Activated T-cell treated with anti-CD3 and anti-CD28 coated beads, Interleukin-2, amount 50 U/mL, for 24 hours (primary cell): ENCODE measurements at places on chromosomes 11 and 22.

GRCh38 chr11:56782167-56782847, 33.8 kb upstream of the OR9G4 start:
- no peak for DNase-seq

DNA sequence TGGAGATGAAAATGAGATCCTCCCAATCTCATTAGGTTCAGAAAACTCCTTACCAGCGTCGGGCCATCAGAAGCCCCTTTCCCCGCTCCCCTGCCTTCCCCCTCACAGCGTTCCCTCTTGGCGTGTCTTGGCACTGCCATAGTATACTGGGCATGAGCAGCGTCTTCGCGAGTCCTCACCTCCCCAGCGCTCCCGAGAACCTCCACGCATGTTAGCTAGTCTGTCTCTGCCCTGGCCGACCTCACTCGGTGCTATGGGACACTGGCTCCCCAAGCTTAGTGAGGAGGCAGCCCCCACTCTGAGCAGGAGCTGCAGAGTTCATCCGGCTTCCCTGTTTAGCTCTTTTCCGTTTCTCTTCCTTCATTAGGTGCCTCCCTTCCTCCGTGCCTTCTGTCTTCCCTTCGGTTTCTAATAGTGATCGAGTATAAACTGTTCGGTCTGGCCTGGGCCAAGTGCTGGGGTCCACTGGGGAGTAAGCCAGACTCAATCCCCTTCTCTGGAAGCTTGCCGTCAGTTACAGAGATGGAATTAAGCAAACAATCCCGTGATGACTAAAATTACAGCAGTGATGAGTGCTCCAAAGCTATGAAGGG, 63.8 kb upstream of the OPCML start:
- no peak for DNase-seq

DNA sequence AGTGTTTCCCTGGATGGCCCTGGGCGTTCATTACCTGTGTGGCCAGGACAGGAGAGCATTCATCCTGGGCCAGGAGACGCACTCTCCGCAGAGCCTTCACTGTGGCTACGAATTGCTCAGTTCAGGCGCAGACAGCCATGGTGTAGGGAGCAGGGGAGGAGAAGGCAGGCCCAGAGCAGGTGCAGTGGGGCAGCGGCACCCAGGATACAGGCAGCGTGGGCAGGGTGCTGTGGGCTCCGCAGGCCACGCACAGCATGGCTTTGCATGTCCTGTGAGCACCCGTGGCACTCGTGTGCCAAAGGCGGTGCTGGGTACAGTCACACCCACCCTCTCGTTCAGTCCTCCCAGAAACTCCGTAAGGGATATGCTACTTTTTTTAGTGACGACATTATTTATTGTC, 124.2 kb upstream of the B3GAT1 start:
- DNase-seq, result peak; percentile 8

DNA sequence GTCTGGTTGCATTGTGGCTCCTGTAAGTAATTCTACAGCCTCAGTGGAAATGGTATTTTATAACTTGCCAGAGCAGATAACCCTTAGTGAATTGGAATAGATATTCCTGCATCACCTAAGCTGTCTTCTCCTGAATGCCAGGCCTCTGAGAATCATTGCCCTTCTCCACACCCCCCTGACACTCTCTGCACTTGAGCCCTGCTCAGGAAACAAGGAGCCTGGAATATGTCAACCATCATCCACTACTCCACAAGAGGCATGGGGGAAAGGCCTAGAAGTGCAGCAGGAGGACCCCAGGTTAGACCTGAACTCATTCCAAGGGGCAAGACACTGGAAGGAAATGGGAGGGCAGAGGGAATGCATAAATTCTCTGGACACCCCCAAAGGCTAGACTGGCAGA, 72.4 kb downstream of the DSCAML1 start:
- no peak for DNase-seq

GRCh38 chr11:2774173-2775082, 74.6 kb upstream of the KCNQ1OT1 start:
- DNase-seq, result peak; percentile 25

DNA sequence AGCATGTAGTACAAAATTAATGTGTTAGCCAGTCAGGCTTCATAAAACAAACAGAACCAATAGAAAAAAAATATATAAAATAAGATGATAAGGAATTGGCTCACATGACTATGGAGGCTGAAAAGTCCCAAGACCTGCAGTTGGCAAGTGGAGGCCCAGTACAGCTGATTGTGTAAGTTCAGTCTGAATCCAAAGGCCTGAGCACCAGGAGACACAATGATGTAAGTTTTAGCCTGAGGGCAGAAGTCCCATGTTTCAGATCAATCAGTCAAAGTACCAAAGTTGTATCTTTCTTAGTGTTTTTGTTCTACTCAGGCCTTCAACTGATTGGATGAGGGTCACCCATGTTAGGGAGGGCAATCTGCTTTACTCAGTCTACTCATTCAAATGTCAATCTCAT, 14.3 kb upstream of the OR10D3 start:
- DNase-seq, result no peak

- no peak for DNase-seq
These were observed 6.0 kb downstream of the PDXP start for GRCh38 chr22:37664249-37665101.

- DNase-seq, result no peak
These were observed 71.4 kb upstream of the B3GNT6 start for GRCh38 chr11:76962583-76963416.

GRCh38 chr11:115241899-115242298, 262.3 kb downstream of the CADM1 start:
- DNase-seq, result no peak

DNA sequence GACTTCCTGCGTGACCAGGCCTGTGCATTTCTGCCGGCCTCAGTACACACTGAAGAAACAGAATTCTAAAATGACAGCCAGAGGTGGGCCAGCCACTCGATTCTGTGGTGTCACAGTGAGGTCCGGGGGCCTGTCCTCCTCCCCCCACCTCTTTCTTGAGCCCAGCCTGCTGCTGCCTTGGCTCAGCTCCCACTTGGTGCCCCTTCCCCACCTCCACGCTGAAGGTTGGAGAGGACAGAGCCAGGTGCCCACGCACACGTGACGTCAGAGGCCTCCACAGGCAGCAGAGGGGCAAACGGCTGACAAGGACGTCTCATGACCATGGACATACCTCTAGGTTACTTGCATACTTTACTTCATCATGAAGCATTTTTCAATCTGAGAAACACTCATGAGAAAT, 78.0 kb upstream of the SHANK2 start:
- no peak for DNase-seq

DNA sequence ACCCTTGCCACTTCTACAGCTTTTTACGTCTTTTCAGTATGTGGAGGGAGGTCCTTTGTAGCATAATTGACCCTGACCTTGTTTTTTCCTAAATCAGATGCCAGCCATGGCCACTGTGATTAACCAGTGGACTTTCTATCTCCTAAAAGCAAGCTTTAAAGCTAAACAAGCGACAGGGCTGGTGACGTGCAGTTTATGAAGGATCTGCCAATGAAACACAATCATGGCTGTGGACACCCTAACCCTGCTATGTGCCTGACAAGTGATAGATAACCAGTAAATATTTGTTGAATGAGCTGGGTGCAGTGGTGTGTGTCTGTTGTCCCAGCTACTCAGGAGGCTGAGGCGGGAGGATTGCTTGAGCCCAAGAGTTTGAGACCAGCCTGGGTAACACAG, 64.2 kb downstream of the LIF start:
- DNase-seq, result no peak

- DNase-seq, result no peak
These were observed 7.9 kb downstream of the KDM2A start for GRCh38 chr11:67126986-67127385.

DNA sequence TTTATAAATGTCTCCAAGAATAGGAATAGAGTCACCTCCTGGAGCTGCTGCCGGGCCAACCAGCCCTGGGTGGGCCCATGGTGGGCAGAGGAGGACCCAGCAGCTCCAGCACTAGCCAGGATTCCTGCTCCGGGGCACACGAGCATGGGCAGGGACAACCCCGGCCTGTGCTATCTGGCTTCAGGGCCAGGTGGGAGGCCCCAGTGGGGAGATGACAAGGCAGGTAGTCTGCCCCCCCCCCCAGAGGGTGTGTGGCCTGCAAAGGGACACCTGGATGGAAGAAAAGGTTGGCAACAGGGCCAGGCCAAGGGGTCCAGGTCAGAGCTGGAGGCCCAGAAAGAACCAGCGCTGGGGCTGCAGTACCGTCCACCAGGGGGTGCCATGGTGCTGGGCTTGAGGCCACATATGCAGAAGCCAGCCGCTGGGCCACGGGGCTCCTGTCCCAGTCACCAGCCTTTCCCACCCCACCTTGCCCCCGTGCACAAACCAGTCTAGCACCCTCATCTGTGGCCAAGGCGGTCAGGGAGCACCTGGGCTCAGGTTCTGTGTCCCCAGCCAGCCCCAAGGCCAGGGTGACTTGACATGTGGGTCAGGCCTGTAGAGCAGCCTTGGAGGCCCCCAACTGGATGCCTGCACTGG, 3.4 kb downstream of the TSPAN32 start:
- DNase-seq, result peak; percentile 91

DNA sequence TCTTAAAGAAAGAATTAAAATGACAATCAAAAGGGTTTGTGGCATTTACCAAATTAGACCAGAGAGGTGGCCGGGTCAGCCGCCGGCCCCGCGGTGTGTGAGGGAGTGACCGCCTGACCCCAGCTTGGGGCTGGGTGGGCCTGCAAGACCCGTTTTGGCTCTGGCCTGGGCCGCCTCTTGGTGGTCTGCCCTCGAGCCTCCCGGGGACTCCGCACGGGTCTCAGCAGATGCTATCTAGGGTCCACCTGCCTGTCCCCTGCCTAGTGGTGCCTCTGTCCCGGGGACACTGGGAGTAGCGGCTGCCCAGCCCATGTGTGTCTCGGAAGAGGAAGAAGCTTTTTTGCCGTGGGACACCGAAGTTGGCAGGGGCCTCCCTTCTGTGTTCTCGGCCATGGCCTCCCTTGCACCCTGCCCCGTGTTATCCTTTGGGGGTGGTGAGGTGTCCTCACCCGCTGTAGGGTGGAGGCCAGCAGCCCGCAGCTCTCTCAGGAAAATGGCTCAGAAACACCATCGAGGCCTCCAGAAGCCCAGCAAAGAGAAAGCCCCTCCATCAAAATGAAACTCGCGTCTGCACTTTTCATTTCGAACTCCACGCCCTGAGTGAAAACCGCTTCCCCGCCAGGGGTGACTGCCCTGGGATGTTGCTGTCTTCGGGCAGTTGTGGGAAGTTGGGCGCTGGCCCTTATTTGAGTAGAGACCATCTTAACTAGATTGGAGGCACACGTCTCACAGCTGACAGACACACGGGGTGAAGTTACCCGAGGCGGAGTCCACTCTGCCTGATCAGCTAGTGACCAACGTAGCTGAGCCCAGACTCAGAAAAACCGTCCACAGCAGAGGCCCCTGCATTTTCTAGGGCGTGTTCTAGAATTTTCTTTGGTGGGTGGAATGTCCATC, 8.0 kb downstream of the CCND1 start:
- DNase-seq, result no peak

- no peak for DNase-seq
These were observed 77.8 kb upstream of the CADM1 start for GRCh38 chr11:115581871-115582639.

GRCh38 chr11:45266676-45267020, 19.5 kb downstream of the SYT13 start:
- DNase-seq, result no peak

GRCh38 chr22:20587206-20587958, 80.0 kb downstream of the MED15 start:
- DNase-seq, result no peak

- DNase-seq, result no peak
These were observed 44.3 kb downstream of the KCNQ1 start for GRCh38 chr11:2489083-2489482.
